Fibroblast of lung (primary cell): ENCODE measurements at places on chromosomes 1 and 21. TPM values are rescaled to one million over a fixed set of nuclear protein-coding genes. Genes with fewer than 3 reads are reported as not detected.

The CTSE gene
- total RNA-seq: not detected in 2 replicates

The LAD1 gene
- total RNA-seq: not detected in 2 replicates

DNA sequence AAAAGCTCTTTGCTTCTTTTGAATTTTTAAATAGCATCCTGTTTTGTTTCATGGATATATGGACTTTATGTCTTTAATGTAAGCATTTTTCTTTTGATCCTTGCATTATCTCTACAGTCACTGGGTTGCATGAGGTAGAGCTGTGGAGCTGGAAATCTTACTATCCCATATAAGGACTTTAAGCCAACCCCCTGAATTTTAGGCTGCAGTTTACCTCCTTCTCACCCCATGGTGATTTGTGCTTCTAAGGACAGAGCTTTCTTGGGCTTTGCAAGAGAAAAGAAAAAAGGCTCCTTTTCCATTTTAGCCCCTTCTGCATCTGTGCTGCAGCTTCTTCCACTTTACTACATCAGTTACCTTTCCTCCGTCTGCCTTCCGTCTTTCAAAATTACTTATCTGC, 373.8 kb downstream of the HHAT start:
- no peaks in the 10 kb centered on the region for H3K36me3 ChIP-seq
- no peak overlapping the region for H3K4me3 ChIP-seq
- H3K4me1 ChIP-seq: no peaks in the 10 kb centered on the region
- no peak overlapping the region for H3K27ac ChIP-seq
- no peaks in the 10 kb centered on the region for H3K27me3 ChIP-seq
- DNase-seq: no peak

- no peaks in the 10 kb centered on the region for H3K36me3 ChIP-seq
- H3K4me1 ChIP-seq: no peaks in the 10 kb centered on the region
- DNase-seq: no peak
Measured at GRCh38 chr1:247177755-247178154, 5.9 kb upstream of the ZNF124 start.

- peak; percentile 45 for DNase-seq
- no peaks in the 10 kb centered on the region for H3K36me3 ChIP-seq
- H3K4me1 ChIP-seq: no peaks in the 10 kb centered on the region
- no peaks in the 10 kb centered on the region for H3K27me3 ChIP-seq
- peak overlapping the region; percentile 98 for H3K4me3 ChIP-seq
- peak overlapping the region; percentile 90 for H3K27ac ChIP-seq
Measured at GRCh38 chr1:50968821-50969610, 1.0 kb upstream of the CDKN2C start.

GRCh38 chr1:47223921-47224675, 7.9 kb downstream of the TAL1 start:
- DNase-seq: no peak
- H3K27ac ChIP-seq: no peak overlapping the region
- no peak overlapping the region for H3K4me3 ChIP-seq
- no peaks in the 10 kb centered on the region for H3K36me3 ChIP-seq
- no peaks in the 10 kb centered on the region for H3K4me1 ChIP-seq

DNA sequence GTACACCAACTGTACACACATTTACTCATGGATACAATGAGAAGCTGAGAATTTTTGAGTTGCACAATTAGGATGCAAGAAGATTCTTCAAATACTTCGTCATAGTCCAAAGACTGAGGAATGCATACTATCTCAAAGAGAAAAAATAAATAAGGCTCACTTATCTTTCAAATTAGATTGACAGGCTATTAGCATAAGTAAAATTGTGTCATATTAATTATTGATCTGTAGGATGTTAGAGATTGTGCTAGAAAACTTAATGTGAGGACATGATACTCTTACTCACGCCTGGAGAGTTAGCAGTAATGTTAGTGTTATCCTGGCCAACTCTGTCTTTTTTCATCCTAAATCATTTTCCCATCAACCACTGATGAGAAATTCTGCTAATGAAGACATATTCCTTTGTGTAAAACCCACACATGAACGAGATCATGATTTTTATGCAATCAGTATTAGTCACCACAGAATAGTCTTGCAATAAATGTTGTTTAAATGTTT, 659.0 kb downstream of the LTN1 start:
- H3K4me3 ChIP-seq: no peak overlapping the region
- DNase-seq: peak; percentile 52
- peaks cover 2% of the 10 kb centered on the region for H3K4me1 ChIP-seq
- H3K27ac ChIP-seq: no peak overlapping the region
- H3K27me3 ChIP-seq: no peaks in the 10 kb centered on the region
